ENCODE measurements at places on chromosomes 13 and 19.

- DNase-seq: no peak
These were observed 142.3 kb upstream of the HTR2A start for GRCh38 chr13:47039106-47039505.

GRCh38 chr19:44998025-44998424 lies 3.2 kb upstream of the RELB start:
- DNase-seq: no peak

- no peak for DNase-seq
These were observed 55.5 kb upstream of the PCDH9 start for GRCh38 chr13:67285611-67286010.

DNA sequence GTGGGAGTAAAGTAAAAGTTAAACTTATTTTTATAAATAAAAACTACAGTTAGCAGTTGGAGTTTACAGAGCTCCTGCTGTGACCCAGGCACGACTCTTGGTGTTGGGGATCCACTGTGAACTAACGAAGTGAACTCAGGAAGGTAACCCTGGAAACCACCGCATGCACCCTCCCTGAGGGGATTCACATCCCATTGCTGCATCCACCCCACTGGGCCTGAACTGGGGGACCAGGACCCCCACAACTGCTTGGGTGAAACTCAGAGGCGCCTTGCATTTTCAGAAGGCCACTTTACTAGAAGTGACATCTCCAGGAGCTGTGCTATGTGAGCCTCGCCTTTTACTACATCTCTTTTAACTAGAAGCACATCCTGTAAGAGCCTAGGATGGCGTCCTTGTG lies 166.4 kb downstream of the TEX29 start:
- no peak for DNase-seq

GRCh38 chr19:18730885-18731513 lies 47.5 kb downstream of the CRTC1 start:
- DNase-seq: no peak

GRCh38 chr13:111458739-111459138 lies 138.3 kb downstream of the TEX29 start:
- no peak for DNase-seq

DNA sequence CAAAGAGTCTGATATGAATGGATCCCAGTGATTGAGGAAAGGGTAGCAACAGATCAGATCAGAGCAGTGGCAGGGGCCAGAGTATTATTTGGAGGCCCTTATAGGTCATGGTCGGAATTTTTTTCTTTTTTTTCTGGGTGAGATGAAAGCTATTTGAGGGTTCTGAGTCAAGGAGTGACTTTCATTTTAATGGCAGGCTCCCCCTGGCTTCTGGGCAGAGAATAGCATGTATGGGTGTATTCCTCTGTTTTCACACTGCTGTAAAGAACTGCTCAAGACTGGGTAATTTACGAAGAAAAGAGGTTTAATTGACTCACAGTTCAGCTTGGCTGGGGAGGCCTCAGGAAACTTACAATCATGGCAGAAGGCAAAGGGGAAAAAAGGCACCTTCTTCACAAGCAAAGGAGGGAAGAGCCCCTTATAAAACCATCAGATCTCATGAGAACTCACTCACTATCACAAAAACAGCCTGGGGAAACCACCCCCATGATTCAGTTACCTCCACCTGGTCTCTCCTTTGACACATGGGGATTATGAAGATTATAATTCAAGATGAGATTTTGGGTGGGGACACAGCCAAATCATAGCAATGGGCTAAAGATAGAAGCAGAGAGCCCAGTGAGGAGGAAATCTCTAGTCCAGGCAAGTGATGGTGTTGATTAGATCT lies 3.0 kb upstream of the SLC6A16 start:
- no peak for DNase-seq

GRCh38 chr13:103903790-103904189 lies 837.6 kb upstream of the SLC10A2 start:
- no peak for DNase-seq

DNA sequence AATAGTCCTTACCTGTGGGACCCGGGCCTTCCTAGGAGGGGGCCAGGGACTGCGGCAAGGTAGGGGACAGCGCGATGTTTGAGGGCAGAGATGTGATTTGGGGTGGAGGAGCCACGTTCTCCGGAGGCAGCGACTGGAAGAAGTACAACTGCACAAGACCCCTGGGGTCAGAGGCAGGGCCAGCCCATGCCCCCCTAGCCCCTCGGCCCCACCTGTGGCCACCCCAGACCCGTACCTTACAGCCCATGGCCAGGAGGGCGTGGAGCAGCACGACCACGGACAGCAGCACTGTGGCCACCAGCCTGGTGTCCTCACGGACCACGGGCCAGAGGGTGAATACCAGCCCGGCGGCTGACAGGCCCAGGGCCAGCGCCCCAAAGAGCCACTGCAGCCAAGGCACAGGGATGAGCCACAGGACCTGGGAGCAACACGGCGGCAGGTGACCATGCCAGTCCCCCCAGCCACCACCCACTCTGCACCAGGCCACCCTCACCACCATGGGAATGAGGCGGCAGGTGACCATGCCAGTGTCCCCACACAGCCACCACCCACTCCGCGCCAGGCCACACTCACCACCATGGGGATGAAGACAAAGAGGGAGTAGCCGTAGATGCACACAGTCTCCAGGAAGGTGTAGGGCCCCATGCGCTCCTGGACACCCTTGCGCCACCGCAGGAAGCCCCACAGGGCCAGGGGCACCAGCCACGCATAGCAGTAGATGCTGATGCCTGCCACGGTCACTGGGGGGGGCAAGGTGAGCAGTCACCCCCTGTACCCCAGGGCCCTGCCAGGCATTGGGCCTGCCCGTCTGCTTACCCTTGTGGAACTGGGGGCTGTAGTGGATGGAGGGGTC lies 5.0 kb downstream of the YIPF2 start:
- no peak for DNase-seq

DNA sequence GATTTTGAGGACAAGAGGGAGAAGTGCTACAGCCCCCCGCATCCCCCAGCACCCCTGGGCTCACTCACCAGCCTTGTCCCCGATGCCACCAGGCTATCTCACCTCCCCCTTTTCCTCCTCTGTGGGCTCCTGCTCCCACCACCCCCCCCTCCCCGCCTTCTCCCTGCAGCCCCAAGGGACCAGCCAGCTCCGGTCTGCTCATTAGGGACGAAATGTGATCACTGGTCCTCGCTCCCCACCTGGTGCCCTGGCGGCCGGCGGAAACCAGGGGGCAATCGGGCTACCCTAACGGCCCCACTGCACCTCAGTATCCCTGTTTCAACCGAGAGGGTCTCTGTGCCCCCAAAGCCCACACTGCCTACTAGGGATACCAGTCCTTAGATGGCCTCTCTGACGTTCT lies 2.7 kb downstream of the GPR4 start:
- DNase-seq: no peak

DNA sequence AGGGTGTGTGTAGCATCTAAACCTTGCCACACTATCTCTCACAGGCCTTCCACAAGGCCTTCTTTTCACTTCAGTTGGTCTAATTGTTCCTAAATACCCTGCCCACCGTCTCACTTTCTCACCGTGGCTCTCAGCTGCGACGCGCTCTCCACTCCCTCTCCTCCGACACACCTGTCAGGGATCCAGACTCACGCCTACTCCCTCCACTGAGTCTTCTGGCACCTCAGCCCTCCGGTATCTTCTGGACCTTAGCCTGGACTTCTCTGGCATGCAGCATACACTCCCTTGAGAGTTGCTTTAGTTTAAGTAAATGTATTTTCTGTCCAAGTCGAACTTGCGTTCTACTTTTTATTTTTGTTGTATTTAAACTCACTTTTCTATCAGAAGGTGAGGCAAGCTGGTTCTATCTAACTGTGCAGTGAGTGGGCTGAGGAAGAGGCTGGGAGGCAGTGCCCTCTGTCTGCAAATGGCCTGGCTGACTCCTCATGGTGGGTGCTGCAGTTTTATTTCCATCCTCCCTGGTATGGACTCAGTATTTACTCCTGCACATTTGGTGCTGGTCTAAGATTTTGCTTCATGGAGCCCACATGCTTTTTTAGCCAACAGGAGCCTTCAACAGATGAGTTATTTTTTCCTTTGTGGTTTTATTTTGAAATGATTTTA lies 28.5 kb upstream of the ARGLU1 start:
- no peak for DNase-seq

GRCh38 chr19:32388393-32388855 lies 17.1 kb upstream of the DPY19L3 start:
- no peak for DNase-seq

DNA sequence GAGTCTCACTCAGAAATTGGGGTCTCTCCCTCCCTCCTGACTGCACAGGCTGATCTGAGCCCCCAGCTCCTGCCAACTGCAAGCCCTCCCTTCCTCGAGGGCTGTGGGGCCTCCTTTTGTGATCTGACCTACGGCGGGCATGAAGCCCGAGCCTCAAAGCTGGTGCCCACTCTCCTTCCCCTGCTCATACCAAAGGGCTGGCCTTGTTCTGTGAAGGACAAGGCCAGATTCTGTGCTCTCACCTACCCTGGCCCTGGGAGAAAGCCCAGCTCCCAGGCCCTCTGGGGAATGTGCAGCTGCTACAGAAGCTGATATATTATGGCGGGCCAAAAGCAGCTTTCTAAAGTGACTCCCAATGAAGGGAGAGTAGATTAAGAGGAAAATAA lies 9.0 kb upstream of the ECH1 start:
- no peak for DNase-seq
